ENCODE measurements at places on chromosomes 13 and 19.

DNA sequence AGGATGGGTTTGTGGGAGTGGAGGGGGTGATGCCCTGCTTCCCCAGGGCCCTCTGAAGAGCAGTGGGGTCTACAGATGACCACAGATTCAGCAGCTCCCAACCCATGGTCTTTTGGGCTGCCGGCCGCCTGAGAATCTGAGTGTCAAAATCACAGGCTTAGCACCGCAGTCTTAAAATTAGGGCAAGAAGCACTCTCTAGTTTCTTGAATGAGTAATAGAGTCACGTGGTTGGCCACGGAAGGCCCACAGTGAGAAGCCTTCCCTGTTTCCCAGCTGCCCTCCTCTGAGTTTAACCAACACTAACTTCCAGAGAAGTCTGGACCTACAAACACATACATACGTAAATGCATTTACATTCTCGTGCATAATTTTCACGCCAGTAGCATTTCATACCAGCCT lies 5.2 kb downstream of the PRMT1 start:
- no peak for DNase-seq

DNA sequence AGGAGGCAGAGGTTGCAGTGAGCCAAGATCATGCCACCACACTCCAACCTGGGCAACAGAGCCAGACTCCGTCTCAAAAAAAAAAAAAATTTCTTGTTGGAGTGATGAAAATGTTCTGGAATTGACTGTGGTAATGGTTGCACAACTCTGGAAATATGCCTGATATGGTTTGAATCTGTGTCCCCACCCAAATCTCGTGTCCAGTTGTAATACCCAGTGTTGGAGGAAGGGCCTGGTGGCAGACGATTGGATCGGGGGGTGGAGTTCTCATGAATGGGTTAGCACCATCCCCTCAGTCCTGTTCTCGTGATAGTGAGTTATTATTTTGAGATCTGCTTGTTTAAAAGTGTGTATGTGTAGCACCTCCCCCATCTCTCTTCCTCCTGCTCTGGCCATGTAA lies 41.1 kb upstream of the MAP3K10 start:
- no peak for DNase-seq

GRCh38 chr13:97229699-97230098 lies 7.6 kb downstream of the MBNL2 start:
- no peak for DNase-seq

- no peak for DNase-seq
These were observed 10.9 kb downstream of the C3 start for GRCh38 chr19:6709549-6709948.

- no peak for DNase-seq
These were observed 60.5 kb upstream of the MEDAG start for GRCh38 chr13:30845297-30846214.

GRCh38 chr19:57829316-57829715 lies 783 bp upstream of the ZNF587B start:
- DNase-seq, result no peak

- no peak for DNase-seq
These were observed 93.3 kb upstream of the USP29 start for GRCh38 chr19:57026476-57026875.

GRCh38 chr19:48868114-48868886 lies at the start of gene PLEKHA4:
PLEKHA4 (minus strand) TSS chr19:48868617; CDS start chr19:48867620, 997 bp downstream.
- DNase-seq, result no peak

- no peak for DNase-seq
These were observed 12.3 kb upstream of the ZNF556 start for GRCh38 chr19:2854849-2855248.

- no peak for DNase-seq
These were observed 2.9 kb downstream of the ARHGEF7 start for GRCh38 chr13:111117961-111118360.

GRCh38 chr13:99686157-99686572 lies 184.9 kb downstream of the TM9SF2 start:
- DNase-seq, result no peak

- no peak for DNase-seq
These were observed 20.8 kb upstream of the ERCC1 start for GRCh38 chr19:45444318-45445041.

DNA sequence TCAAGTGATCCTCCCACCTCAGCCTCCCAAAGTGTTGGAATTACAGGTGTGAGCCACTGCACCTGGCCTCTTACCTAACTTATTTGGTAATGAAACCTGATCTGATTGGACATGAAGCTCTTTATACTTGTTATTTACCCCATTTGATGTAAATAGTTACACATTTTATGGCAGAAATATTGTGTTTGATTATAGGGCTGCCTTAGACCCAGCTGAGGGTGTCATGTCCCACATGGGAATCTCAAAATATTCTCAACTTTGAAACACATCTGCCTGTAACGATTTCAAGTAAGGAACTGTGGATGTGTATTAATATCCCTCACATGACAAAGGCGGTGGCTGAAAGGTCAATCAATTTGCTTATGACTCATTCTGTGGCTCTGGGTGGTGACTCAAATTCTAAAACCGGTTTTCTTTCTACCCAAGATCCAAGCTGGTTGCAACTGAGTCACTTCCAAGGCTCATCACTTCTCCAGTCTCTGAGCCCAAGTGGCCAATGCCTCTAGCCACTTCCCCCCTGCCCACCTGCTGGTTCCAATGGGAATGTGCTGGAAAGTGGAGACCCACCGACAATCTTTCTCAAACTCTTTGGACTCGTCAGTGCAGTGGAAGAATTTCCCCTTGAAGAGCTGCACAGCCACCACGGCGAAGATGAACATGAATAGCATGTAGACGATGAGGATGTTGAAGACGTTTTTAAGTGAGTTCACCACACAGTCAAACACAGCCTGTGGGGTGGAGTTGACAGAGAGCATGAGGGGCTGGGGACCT lies 110.9 kb downstream of the IER2 start:
- DNase-seq, result no peak

- DNase-seq, result peak; percentile 79
These were observed 99.4 kb upstream of the SERP2 start for GRCh38 chr13:44273991-44274770.

DNA sequence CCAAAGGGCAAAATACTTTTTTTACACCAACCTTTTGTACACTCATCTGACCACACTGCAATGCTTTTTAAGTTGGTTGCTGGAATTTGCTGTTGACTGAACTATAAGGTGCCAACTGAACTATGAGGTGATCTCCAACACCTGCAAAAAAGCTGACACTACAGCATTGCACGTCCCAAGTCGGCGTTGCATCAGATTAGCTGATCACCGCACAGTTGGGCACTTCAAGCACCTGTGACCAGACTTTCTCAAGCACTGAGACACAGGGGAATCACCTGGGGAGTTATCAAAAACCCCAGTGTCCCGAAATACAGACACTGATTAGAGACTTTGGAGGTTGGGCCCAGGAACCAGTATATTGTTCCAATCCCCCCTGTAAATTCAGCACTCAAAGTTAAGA lies 1.1 kb downstream of the NLRP11 start:
- DNase-seq, result no peak

DNA sequence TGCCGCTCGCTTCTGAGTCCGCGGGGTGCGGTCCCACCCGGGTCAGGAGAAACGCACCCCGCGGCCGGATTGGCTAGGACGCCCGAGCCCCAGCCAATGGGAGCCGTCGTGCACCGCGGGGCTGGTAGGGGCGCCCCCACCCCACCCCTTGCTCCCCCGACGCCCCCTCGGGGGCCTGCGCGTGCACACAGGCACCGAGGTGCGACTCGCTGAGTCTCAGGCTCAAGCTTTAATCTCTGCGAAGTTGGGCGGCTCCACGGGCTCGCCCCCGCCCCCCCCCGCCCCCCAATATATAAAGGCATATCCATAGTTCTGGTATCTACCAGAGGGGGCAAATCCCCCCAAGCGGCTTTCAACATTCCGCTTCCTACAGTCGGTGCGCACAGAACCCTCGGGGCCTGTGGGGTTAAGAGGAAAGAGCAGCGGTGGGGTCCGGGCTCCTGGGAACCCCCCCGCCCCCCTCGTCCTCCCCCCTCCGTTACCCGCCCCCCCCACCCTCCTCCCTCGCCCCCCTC lies at the start of gene COX6B2:
TSS of gene COX6B2 (minus strand) at position 22 of the 515 bp plus-strand sequence. CDS start 198 bp downstream, outside the sequence.
- DNase-seq, result no peak

- no peak for DNase-seq
These were observed 6.4 kb upstream of the MAP2K7 start for GRCh38 chr19:7897292-7897691.

- DNase-seq, result no peak
These were observed 352.7 kb upstream of the SGCG start for GRCh38 chr13:22828081-22828480.

DNA sequence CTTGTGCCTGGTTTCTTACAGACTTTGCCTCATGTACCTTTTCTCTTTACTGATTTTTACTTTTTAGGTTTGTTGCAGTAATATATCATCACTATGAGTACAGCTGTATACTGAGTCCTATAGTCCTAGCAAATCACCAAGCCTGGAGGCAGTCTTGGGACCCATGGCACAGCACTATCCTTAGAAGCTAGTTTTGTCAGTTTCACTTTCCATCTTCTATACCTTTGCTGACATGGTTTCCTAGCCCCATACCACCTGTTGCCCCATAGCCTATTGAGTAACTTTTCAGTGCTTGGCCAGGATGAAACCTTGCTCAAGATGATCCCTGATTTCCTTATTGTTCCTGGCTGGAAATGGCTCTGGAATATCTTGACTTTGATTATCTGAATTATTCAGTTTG lies 826.4 kb downstream of the GPC5 start:
- DNase-seq, result no peak

GRCh38 chr19:48990400-48990799 lies 2.7 kb downstream of the GYS1 start:
- DNase-seq, result no peak

DNA sequence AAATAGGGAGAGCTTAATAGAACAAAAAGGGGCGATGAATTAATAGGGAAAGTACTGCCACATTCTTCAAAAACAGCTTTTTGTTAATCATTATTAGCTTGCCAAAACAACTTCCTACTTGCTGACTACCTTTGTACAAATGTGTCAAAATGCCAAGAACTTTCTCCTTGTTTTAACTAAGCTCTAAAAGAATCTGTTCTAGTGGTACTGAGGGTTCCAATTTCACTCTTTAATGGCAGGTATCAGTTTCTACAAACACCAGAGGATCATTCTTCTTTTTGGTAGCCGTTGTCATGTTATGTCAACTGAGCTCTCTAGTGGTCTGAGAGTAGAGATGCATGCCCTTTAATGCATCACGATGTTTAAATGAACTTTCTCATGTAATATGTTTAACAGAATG lies 29.4 kb upstream of the FBXL3 start:
- no peak for DNase-seq

DNA sequence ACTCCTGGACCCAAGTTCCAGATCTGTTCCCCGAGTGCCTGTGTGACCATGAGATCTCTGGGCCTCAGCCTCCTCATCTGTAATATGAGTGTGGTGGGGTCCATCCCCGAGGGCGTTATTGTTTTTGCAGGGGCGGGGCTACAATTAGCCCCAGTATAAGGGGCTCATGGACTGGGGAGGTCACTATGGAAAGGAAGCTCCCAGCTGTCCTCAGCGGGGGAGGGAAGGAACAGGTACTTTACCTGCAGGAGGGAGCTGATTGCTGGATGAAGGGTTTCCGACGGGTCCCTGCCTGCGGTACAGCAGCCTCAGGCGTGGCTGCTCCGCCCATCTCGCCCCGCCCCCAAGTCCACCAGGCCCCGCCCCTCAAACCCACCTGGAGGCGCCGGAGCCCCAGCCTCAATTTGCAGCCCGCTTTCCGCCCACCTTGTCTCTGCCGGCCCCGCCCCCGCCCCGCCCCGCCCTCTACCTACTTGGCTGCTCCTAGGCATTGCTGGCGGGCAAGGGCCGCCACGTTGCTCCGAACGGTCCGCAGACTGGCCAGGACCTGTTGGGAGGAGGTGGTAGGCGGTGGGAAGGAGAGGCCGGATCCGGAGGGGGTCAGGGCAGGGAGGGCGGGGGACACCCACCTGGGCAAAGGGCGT lies 5.5 kb downstream of the PDE4C start:
- no peak for DNase-seq

- no peak for DNase-seq
These were observed 41.7 kb downstream of the TNFSF11 start for GRCh38 chr13:42615691-42616090.

DNA sequence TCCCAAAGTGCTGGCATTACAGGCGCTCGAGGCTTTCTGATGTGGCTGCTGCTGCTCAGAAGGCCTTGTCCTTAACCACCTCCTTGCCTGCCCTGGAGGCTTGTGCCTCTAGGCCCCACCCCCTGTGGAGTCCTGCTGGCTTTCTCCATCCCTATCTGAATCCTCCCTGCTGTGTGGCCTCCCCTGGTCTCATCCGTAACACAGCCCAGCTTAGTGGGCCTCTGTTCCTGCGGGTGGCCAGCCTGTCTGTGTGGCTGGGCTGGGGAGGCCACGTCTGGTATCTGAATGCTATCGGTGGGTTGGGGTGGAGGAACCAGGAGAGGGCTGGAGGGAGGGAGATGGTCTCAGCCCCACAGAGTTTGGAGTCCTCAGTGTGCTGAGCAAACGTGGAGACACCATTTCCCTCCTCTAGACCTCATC lies 4.7 kb downstream of the RPL28 start:
- no peak for DNase-seq

DNA sequence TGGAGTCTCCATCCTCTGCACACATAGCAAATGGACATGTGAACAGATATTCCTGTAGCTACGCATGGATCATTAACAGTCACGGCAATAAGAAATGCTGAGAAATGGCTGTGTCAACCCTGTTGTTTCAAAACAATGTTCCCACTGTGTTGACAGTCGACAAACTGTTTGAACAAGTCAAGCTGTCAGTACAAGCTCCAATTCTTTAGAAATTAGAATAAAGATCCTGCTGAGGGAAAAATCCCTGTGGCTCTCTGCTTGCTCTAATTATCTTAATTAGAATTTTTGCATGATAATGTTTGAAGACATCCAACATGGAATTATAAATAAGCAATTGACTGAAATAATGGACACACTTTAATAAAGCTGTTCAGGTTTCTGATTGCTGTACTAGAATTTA lies 37.9 kb upstream of the CPB2 start:
- DNase-seq, result no peak

DNA sequence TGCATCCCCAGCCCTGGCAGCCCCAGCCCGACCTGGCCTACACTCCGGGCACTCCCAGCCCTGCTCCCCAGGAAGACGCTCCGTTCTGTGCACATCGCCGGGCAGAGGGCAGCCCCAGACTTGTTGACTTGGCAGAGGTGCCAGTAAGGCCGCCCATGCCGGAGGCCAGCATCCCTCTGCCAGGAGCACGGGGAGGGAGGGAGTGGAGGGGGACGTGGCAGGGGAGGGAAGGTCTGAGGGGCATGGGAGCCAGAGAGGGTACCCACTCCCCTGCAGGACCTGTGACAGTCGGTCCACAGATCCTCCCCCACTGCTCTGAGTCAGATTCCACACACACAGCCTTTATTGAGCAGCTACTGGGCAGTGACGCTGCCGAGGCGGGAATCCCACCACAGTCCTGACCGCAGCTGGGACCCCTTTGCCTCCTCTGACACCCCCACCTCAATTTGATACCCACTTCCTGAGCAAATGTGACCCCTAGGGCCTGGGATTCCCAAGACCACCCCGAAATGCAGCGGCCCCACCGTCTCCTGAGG lies 1.9 kb upstream of the NKPD1 start:
- no peak for DNase-seq
